ENCODE measurements at places on chromosomes 2 and 18.

GRCh38 chr2:182406221-182406620 is 20.6 kb downstream of the PDE1A start:
- DNase-seq: no peak

DNA sequence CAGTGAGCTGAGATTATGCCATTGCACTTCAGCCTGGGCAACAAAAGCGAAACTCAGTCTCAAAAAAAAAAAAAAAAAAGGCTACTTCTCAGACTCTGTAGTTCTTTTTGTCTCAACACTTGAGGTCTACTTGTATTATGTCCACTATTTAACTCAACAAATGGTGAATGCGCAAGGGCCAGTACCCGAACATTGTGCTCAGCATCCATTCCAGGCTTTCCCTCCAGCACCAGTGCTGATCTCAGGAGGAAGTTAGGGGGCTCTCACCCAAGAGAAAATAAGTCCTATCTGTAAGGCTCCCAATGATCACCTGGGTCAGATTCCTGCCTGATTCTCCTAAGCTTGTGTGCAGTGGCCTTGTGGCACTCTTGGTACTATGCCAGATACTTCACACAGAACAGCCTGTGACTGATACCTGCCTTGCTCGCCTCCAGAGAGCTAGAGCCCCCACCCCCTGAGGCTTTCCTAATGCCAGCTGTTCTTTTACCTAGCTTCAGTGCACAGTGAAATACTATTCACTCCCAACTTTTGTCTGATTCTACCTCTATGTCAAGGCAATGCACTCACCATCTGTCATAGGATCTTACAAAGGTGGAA is 74.9 kb downstream of the INO80D start:
- DNase-seq: no peak

DNA sequence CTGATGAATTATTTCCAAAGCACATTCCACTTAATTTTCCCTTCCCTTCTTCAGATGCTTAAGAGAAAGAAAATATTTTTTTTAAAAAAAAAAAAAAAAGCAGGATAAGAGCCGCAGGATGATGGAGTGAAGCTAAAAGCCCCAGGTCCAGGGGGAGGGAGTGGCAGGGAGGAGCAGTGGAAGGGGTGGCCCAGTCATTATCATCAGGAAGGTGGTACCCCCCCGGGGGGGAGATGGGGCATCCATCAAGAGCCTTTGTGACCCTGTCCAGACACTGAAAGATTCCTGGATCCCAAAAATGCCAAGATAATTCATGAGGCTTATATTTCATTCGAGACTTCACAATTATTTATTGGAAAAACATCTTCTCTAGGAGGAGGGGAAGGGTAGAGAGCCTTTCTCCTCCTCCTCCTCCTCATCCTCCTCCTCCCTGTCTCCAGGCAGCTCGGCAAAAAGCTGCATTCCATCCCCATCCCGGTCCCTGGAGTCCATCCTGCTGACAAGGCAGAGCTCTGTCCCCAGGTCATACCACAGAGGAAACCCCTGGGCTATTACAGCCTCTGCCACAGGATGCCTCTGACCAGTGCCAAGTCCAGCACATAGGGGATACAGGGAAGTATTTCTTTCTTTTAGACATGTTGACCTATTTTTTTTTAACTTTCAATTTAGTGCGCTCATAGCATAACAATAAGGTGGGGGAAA is 125.3 kb downstream of the TWIST2 start:
- DNase-seq: no peak

GRCh38 chr2:4354164-4354563 is 650.8 kb downstream of the DCDC2C start:
- no peak for DNase-seq
